ENCODE measurements at places on chromosomes 5 and 9.

- DNase-seq = no peak
Measured at GRCh38 chr5:179195561-179196404, 135.6 kb downstream of the ZNF354C start.

- no peak for DNase-seq
Measured at GRCh38 chr9:33447799-33448553, 583 bp upstream of the AQP3 start.

DNA sequence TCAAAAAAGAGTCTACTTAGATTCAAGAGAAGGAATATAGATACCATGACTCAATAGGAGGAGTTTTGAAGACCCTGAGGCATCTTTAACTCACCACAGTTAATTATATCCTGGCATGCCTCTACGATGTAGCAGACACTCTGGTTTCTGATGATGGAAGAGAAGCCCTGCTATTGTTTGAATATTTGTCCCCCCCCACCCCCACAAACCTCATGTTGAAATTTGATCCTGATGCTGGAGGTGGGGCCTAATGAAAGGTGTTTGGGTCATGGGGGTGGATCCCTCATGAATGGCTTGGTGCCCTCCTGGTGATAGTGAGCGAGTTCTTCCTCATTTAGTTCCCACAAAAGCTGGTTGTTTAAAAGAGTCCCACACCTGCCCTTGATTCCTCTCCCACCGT, 147.9 kb upstream of the TBCA start:
- DNase-seq = peak; percentile 18

DNA sequence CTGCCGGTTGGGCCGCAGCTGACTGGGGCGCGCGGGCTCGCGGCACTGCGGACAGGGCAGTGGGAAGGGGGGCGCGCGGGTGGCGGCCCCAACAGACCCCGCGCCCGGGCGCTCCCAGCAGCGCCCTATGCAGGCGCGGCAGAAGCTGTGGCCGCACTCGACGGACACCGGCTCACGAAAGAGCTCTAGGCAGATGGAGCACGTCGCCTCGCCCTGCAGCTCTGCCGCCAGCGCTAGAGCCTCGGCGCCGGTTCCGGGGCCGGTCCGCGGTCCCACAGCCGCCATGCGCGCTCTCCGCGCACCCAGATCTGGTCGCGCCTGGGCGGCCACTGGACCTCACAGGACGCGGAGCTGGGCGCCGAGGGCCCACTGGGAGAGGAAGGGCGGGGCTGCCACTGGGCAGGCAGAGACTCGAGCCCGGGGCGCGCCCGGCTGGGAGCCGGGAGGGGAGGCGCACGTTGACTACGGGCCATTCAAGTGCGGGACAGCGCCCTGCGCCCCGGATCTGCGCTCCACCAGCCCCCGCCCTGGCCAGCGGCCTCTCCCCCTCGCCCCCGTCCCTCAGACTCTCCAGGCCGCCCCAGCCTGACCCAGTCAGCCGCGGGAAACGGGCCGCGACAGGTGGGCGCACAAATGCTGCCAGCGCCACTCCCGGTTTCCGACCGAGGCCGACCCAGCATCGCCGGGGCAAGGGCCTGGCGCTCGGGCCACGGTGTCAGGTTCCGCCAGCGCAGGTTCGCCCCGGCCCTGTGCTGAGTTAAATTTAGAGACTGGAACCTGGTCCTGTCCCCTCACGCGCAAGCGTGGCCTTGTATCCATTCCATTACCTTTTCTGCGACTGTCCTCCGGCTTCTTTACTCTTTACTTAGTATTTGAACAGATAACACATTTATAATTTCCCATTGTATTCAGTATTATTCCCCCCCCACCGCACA, at the start of gene TRIM7:
TRIM7 (minus strand) TSS at position 371 of the 935 bp plus-strand sequence; CDS start at position 285, 86 bp downstream.
- peak; percentile 84 for DNase-seq

GRCh38 chr5:163453705-163454104, 6.2 kb downstream of the NUDCD2 start:
- no peak for DNase-seq

DNA sequence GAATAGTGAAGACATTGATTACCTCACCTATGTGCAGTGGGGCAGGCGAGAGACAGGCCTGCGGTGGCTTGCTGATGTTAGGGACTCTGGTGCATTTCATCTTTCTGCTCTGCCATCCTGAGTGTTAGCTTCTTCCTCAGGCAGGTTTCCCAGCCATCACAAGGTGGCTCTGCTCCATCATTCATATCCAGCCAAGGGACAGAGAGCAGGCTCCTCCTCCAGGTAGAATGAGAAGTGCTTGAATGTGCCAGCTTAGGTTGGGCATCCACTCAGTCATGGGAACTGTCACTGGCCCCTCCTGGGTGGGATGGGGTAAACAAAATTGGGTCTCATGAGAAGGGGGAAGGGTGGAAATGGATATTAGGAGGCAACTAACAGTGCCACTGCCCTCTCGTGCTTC, 24.8 kb downstream of the GPR107 start:
- no peak for DNase-seq

Data from MCF 10A (cell line).